ENCODE measurements at places on chromosomes 4 and X. TPM values are rescaled to one million over a fixed set of nuclear protein-coding genes. Genes with fewer than 3 reads are reported as not detected.

The ZAR1 gene
- not detected for total RNA-seq

The TMEM156 gene
- 59.9 TPM for total RNA-seq

The SMIM10L2A gene
- 0.53 TPM for total RNA-seq

The RAPGEF2 gene
- total RNA-seq = 42.9 TPM

The XAGE2 gene
- not detected for total RNA-seq

All from B cell (primary cell).